ENCODE measurements at places on chromosomes 3 and 15.
A peak's percentile ranks its signal among the peaks of the same experiment; 100 is the strongest.

- H3K4me1 ChIP-seq = no peaks in the 10 kb centered on the region
- H3K27me3 ChIP-seq = no peaks in the 10 kb centered on the region
- peak; percentile 13 for DNase-seq
- no peaks in the 10 kb centered on the region for H3K36me3 ChIP-seq
- H3K27ac ChIP-seq = no peak overlapping the region
Measured at GRCh38 chr3:86180696-86181095, 810.3 kb downstream of the VGLL3 start.

- no peak for DNase-seq
- no peaks in the 10 kb centered on the region for H3K27me3 ChIP-seq
- no peak overlapping the region for H3K27ac ChIP-seq
- H3K4me1 ChIP-seq = no peaks in the 10 kb centered on the region
- H3K36me3 ChIP-seq = no peaks in the 10 kb centered on the region
Measured at GRCh38 chr3:19931767-19932188, 2.2 kb downstream of the EFHB start.

DNA sequence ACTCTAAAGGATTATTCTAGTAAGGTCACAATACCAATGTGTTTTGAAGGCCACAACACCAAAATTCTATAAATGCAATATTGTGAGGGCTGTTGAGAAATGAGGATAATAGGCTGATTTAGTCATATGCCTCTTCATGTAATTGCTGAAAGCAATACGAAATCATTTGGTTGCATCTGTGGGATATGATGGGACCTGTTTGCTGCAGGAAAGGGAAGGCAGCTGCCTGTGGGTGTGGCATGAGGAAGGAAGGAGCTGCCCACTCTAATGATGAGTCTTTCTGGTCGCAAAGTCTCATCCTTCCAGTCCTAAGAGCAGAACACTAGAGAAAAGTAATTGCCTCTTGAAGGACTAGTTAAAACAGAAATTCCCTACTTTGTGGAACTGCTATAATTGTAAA is 245.3 kb upstream of the ZPLD1 start:
- no peak overlapping the region for H3K27ac ChIP-seq
- H3K27me3 ChIP-seq = no peaks in the 10 kb centered on the region
- no peak overlapping the region for H3K4me3 ChIP-seq
- no peaks in the 10 kb centered on the region for H3K36me3 ChIP-seq

DNA sequence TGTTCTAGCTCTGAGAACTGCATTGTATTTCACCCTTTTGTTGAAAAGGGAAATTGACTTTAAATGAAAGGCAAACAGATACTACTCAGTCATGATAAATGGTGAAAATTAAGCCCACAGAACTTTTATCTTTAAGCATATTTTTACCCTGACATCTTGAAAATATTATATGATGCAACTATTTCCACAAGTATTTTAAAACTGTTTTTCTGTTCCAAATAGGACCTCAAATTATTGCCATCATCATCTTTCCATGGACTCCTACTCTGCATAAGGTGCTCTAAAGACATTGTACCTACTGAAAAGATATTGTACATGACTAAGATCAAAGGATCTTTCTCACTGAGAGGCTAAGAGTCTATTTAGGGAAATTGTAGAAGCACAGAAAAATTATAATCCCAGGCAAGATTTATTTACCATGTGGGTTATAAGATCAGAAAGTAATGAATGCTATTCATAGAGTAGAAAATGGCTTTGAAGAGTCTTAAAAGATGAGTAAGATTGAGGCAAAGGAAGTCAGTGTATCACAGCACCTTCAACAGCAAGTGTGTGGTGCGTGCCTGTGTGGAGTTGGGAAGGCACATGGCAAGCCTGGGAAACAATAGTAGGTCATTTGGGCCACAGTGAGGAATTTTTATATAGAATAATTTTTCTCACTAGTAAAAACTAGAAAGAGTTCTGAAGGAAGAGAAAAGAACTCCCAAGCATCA is 68.8 kb downstream of the VGLL3 start:
- H3K4me1 ChIP-seq = no peaks in the 10 kb centered on the region
- no peak overlapping the region for H3K27ac ChIP-seq
- H3K4me3 ChIP-seq = no peak overlapping the region

- no peak overlapping the region for H3K27ac ChIP-seq
- no peak for DNase-seq
- no peaks in the 10 kb centered on the region for H3K36me3 ChIP-seq
- H3K4me1 ChIP-seq = no peaks in the 10 kb centered on the region
- H3K4me3 ChIP-seq = no peak overlapping the region
- H3K27me3 ChIP-seq = no peaks in the 10 kb centered on the region
Measured at GRCh38 chr15:44087578-44088465, 107.2 kb downstream of the FRMD5 start.

GRCh38 chr3:186882881-186883685 is 40.6 kb downstream of the ADIPOQ start:
- DNase-seq = no peak
- no peaks in the 10 kb centered on the region for H3K27me3 ChIP-seq
- no peaks in the 10 kb centered on the region for H3K4me1 ChIP-seq
- H3K4me3 ChIP-seq = no peak overlapping the region

GRCh38 chr3:11643201-11643603 is 513 bp downstream of the VGLL4 start:
- H3K27ac ChIP-seq = peak overlapping the region; percentile 97
- DNase-seq = peak; percentile 32
- no peaks in the 10 kb centered on the region for H3K27me3 ChIP-seq
- H3K4me1 ChIP-seq = peaks cover 19% of the 10 kb centered on the region
- H3K36me3 ChIP-seq = peaks cover 5% of the 10 kb centered on the region
- H3K4me3 ChIP-seq = peak overlapping the region; percentile 76

DNA sequence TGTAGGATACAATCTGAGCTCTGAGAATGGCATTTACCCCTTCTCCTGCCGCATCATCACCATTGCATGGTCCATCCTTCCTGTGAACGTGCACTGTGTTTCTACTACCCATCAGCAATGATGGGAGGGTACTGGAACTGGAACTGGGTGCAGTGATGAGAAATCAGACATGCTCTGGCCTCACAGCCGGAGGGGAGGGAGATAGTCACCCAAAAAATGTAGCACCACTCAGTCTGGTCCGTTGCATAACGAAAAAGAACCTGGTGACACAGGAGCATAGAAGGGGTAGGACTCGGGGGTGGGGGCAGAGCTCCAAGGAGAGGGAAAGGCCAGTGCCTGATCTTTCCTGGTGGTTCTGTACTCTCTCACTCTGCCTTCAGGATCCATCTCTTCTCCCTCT is 205.0 kb downstream of the RPLP1 start:
- DNase-seq = no peak
- H3K4me3 ChIP-seq = no peak overlapping the region
- no peaks in the 10 kb centered on the region for H3K36me3 ChIP-seq
- no peak overlapping the region for H3K27ac ChIP-seq
- H3K4me1 ChIP-seq = no peaks in the 10 kb centered on the region
- H3K27me3 ChIP-seq = no peaks in the 10 kb centered on the region

GRCh38 chr3:57110798-57111197 is 50.3 kb downstream of the SPATA12 start:
- DNase-seq = no peak
- no peak overlapping the region for H3K27ac ChIP-seq
- peaks cover 3% of the 10 kb centered on the region for H3K27me3 ChIP-seq
- no peaks in the 10 kb centered on the region for H3K36me3 ChIP-seq

- no peak for DNase-seq
- H3K36me3 ChIP-seq = no peaks in the 10 kb centered on the region
- H3K4me3 ChIP-seq = no peak overlapping the region
- H3K27ac ChIP-seq = no peak overlapping the region
- no peaks in the 10 kb centered on the region for H3K4me1 ChIP-seq
Measured at GRCh38 chr3:99911433-99911832, 93.8 kb downstream of the CMSS1 start.

DNA sequence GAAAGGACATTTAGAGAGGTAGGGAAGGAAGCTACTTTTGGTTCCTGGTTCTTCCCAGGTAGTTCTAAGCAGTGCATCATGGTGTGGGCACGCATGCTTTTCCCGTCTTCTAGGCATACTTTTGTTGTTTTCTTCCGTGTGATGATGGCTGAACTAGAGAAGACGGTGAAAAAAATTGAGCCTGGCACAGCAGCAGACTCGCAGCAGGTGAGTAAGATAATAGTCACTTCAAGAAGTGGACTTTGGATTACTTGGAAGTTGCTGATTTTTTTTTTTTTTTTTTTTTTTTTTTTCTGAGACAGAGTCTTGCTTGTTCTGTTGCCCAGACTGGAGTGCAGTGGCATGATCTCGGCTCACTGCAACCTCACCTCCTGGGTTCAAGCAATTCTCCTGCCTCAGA is 17.9 kb downstream of the FANCD2OS start:
- DNase-seq = no peak
- H3K27ac ChIP-seq = no peak overlapping the region
- peaks cover 23% of the 10 kb centered on the region for H3K36me3 ChIP-seq
- H3K4me1 ChIP-seq = no peaks in the 10 kb centered on the region
- H3K27me3 ChIP-seq = no peaks in the 10 kb centered on the region

DNA sequence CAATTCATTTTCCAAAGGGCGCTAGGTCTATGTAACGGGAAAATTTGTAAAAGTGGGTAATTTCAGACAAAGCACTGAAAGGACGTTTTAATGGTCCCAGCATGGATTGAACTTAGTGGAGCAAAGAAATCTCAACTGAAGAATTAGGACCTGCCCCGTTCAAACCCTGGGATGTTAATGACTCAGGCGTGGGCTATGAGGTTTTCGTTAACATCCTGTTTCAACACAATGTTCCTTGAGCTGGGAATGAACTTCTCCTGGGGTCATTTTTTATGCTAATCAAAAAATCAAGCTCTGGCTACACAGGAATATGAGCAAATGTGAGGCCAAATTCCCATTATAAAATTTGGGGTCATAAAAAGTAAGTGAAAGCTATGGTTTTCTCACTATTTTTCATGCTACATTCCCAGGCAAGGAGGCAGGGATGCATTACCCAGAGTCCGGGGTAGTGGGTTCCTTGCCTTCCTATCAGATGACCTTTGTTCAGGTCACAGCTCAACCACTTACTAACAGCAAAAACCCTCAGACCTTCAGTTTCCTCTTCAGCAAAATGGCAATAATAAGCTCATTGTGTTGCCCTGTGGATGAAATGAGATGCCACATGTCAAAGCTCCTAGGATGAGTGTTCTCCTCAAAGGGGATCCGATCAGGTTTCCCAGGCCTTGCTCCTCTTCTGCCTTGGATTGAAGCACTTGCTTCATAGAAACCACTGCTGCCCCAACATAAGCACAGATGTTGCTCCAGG is 271.4 kb downstream of the ARRDC4 start:
- no peaks in the 10 kb centered on the region for H3K4me1 ChIP-seq
- no peak overlapping the region for H3K27ac ChIP-seq
- H3K36me3 ChIP-seq = no peaks in the 10 kb centered on the region
- H3K4me3 ChIP-seq = no peak overlapping the region
- DNase-seq = no peak
- H3K27me3 ChIP-seq = no peaks in the 10 kb centered on the region

DNA sequence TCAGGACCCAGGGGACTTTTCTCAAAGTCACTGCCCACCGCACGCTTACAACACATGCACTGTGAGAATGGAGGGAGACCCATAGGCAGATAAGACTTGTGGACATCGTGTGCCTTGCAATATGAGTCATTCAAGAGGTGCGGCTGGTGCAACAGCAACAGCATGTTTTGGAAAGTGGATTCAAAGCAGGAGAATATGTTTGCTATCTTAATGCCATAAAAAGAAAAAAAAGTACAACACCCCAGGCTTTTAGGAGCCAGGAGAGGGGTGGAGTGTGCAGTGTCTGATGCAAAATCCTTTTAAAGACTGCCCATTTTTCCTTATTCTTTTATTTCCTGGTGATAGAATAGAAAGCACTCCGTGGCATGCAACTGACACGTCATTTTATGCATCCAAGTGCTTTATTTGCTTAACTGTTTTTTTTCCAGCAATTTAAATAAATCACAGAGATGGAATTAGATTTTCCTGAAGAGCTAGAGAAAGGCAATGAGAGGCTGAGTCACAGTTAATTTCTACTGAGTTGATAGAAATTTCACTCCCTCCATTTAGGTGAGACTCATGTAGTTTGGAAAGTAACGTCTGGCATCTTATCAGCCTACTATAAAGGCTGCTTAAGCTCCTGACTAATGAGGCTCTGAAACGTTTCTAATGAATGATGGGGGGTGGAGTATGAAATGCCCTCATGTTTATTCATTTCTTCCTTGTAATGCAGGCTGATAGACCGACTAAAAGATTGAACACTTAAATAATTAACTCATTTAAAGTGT is 96.4 kb downstream of the NSUN3 start:
- H3K27me3 ChIP-seq = no peaks in the 10 kb centered on the region
- H3K36me3 ChIP-seq = no peaks in the 10 kb centered on the region
- no peak for DNase-seq
- no peak overlapping the region for H3K4me3 ChIP-seq

- H3K27me3 ChIP-seq = no peaks in the 10 kb centered on the region
- no peak overlapping the region for H3K27ac ChIP-seq
- no peak for DNase-seq
- no peak overlapping the region for H3K4me3 ChIP-seq
Measured at GRCh38 chr3:130973406-130973805, 53.2 kb downstream of the ASTE1 start.

GRCh38 chr3:44421280-44421679 is 56.2 kb downstream of the ZNF445 start:
- H3K27me3 ChIP-seq = no peaks in the 10 kb centered on the region
- no peaks in the 10 kb centered on the region for H3K36me3 ChIP-seq
- no peaks in the 10 kb centered on the region for H3K4me1 ChIP-seq
- DNase-seq = no peak
- H3K27ac ChIP-seq = no peak overlapping the region

DNA sequence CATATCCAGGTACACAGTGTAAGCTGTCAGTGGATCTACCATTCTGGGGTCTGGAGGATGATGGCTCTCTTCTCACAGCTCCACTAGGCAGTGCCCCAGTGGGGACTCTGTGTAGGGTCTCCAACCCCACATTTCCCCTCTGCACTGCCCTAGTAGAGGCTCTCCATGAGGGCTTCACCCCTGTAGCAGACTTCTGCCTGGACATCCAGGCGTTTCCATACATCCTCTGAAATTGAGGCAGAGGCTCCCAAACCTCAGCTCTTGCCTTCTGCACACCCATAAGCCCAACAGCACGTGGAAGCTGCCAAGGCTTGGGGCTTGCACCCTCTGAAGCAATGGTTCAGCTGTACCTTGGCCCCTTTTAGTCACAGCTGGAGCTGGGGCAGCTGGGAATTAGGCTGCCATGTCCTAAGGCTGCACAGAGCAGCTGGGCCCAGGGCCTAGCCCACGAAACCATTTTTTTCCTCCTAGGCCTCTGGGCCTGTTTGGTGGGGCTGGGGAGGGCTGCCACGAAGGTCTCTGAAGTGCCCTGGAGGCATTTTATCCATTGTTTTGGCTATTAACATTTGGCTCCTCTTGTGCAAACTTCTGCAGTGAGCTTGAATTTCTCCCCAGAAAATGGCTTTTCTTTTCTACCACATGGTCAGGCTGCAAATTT is 65.5 kb upstream of the FILIP1L start:
- H3K27me3 ChIP-seq = no peaks in the 10 kb centered on the region
- H3K4me1 ChIP-seq = no peaks in the 10 kb centered on the region
- no peak overlapping the region for H3K27ac ChIP-seq
- H3K4me3 ChIP-seq = no peak overlapping the region
- H3K36me3 ChIP-seq = no peaks in the 10 kb centered on the region
- DNase-seq = no peak

Data from thymus (tissue), 14 donors.